ENCODE measurements at places on chromosomes 13 and 19. TPM values are rescaled to one million over a fixed set of nuclear protein-coding genes. Genes with fewer than 3 reads are reported as not detected.

DNA sequence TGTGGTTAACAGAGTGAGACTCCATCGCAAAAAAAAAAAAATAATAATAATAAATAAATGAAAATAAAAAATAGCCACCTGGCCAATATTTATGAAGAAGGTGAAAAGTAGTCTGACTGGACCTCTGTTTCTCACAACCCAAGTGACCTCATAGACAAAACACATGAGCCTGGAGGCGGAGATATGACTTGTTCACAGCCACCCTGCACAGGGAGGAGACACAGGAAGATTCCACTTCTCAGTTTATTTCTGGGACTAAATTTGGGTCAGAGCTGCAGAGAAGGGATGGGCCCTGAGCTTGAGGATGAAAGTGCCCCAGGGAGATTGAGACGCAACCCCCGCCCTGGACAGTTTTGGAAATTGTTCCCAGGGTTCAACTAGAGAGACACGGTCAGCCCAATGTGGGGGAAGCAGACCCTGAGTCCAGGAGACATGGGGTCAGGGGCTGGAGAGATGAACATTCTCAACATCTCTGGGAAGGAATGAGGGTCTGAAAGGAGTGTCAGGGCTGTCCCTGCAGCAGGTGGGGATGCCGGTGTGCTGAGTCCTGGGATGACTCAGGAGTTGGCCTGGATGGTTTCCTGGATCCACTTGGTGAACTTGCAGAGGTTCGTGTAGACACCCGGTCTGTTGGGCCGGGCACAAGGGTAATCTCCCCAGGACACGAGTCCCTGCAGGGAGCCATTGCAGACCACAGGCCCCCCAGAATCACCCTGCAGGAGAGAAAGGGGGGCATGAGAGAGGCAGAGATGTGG lies 9.6 kb downstream of the KLK5 start:
- H3K27me3 ChIP-seq, result no peaks in the 10 kb centered on the region
- H3K36me3 ChIP-seq, result no peaks in the 10 kb centered on the region
- DNase-seq, result no peak

The PNMA8A gene
- 1.2 TPM for total RNA-seq

DNA sequence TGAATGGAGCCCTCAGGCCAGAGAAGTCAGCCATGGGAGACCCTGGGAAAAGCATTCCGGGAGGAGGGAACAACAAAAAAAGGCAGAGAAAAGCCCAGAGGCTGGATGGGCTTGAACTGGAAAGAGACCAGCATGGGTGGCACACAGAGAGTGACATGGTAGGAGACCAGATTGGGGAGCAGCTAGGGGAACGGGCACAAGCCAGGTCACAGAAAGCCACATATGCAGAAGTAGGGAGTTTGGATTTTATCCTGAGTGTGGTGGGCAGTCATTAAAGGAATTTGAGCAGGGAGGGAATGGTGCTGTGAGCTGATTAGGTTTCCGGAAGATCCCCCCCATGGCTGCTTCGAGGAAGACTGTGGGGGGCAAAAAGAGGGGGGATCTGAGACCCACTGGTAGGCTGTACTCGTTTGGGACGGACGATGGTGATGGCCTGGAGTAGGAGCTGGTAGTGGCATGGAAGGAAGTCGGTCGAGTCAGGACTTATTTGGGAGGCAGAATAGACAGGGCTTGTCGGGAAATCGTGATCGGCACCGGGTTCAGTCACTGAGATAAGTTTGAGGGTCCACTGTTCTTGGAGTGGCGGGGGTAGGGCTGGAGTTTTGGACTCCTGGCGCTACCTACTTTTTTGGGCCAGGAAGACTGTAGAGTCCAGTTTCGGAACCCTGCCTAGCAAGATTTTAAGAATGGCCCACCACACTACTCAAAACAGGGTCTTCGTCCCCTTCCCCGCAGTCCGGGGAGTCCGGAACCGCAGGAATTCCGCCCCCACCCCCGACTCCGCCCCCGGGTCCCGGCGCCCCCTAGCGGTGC lies 949 bp downstream of the SERTAD1 start:
- peak; percentile 75 for DNase-seq
- H3K27ac ChIP-seq, result peak overlapping the region; percentile 97
- H3K27me3 ChIP-seq, result no peaks in the 10 kb centered on the region
- H3K4me1 ChIP-seq, result peaks cover 4% of the 10 kb centered on the region
- H3K4me3 ChIP-seq, result peak overlapping the region; percentile 86

The LGALS14 gene
- not detected for total RNA-seq

GRCh38 chr13:71499235-71499634 lies 367.8 kb downstream of the DACH1 start:
- no peaks in the 10 kb centered on the region for H3K36me3 ChIP-seq
- H3K27me3 ChIP-seq, result no peaks in the 10 kb centered on the region
- H3K4me1 ChIP-seq, result no peaks in the 10 kb centered on the region
- no peak overlapping the region for H3K4me3 ChIP-seq
- no peak for DNase-seq
- H3K27ac ChIP-seq, result no peak overlapping the region

The CHAF1A gene
- 15.6 TPM for total RNA-seq

- peak overlapping the region; percentile 13 for H3K27ac ChIP-seq
- H3K27me3 ChIP-seq, result no peaks in the 10 kb centered on the region
- H3K4me1 ChIP-seq, result peaks cover 2% of the 10 kb centered on the region
- DNase-seq, result no peak
- no peak overlapping the region for H3K4me3 ChIP-seq
These were observed 13.2 kb downstream of the SPINT2 start for GRCh38 chr19:38277549-38277948.

DNA sequence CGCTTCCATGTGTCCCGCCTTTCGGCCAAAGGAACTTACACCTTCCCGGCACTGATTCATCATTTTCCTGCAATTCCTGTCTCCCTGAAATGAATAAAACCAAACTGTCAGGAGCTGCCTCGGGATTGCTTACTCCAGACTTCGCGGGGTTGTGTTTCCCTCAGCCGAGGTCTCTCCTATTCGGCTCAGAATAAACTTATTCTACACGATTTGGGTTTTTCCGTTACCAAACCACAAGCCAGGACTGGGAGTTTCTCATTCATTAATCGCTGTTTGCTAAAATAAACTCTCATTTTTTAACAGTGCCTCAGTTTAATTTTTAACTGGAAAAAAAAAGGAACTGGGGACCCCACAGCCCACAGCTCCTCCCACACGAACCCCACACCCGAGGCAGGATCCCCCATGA lies 667 bp downstream of the ZNF878 start:
- H3K4me1 ChIP-seq, result peaks cover 6% of the 10 kb centered on the region
- H3K27me3 ChIP-seq, result no peaks in the 10 kb centered on the region
- peak overlapping the region; percentile 68 for H3K27ac ChIP-seq
- no peaks in the 10 kb centered on the region for H3K36me3 ChIP-seq
- peak; percentile 31 for DNase-seq

DNA sequence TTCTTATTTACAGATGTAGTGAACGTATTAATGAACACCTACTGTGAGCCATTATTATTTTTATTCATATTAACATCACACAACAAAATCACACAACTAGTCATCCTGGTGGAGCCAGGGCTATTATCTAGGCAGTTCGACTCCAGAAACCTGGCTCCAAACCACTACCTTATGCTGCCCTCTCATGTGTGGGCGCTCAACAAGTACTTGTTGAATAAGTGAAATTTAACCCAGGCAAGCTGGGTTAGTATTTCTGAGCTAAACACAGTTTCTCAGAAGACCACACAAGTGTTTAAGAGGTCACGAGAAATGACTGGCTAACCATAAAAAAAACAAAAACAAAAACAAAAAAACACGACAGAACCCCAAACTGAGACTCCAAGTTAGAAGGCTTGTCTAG lies 33.6 kb downstream of the MZT1 start:
- no peaks in the 10 kb centered on the region for H3K36me3 ChIP-seq
- no peak overlapping the region for H3K27ac ChIP-seq
- H3K4me3 ChIP-seq, result no peak overlapping the region
- no peaks in the 10 kb centered on the region for H3K4me1 ChIP-seq
- no peaks in the 10 kb centered on the region for H3K27me3 ChIP-seq

The ZNF558 gene
- 14.1 TPM for total RNA-seq

DNA sequence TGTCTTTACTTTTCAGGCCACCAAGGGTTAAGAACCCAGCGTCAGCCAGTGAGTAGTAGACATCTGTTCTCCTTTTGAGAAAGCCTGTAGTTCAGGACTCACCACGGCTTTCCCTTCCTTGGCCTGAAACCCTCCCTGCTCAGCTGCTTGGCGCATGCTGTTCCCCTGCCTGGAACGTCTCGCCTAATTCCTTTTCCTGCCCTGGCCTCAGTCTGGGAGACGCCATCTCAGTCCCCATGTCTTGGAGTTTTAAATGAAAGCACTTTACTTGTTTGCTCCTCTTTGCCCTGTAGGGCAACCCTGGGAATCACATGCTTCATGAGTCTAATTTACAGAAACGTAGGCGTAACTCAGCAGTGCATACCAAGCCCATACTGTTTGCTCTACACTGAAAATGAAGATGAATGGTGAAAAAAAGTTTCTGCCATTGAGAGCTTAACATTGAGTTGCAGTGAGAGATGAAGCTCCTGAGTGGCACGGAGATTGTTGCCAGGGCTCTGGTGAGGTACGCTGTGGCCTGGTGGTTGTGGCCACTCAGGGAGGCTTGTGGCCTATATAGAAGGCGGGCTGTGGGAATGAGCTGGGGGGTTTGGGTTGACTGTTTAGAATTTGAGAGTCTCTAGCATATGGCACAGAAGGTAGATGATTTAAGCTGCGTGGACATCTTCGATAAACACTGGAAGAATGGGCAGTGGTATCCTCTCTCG lies 52.8 kb downstream of the GATAD2A start:
- peaks cover 41% of the 10 kb centered on the region for H3K4me1 ChIP-seq
- H3K27me3 ChIP-seq, result no peaks in the 10 kb centered on the region
- H3K27ac ChIP-seq, result peak overlapping the region; percentile 74
- no peaks in the 10 kb centered on the region for H3K36me3 ChIP-seq
- no peak for DNase-seq
- no peak overlapping the region for H3K4me3 ChIP-seq

GRCh38 chr19:7916103-7916954 lies 1.7 kb downstream of the TGFBR3L start:
- H3K36me3 ChIP-seq, result no peaks in the 10 kb centered on the region
- DNase-seq, result no peak
- H3K4me1 ChIP-seq, result peaks cover 10% of the 10 kb centered on the region
- H3K27ac ChIP-seq, result no peak overlapping the region

DNA sequence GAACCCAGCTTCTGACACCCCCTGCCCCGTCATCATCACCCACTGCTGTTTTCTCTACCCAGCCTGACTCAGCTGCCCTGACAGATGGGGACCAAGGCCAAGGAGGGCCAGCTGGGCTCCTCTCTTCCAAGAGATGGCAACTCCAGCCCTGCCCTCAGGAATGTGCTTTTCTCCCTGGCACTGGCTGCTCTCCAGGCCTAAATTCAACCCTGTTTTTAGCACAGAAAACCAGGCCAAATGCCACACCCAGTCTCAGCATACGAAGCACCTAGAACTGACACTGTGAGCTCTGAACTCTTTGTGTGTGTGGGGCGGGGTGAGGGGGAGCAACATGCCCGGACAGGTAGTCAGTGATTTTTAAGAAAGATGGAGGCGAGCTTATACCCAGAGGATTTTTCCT lies 23.4 kb upstream of the IGFL1 start:
- no peaks in the 10 kb centered on the region for H3K36me3 ChIP-seq
- no peak overlapping the region for H3K4me3 ChIP-seq
- H3K4me1 ChIP-seq, result no peaks in the 10 kb centered on the region
- no peak for DNase-seq
- H3K27me3 ChIP-seq, result no peaks in the 10 kb centered on the region
- H3K27ac ChIP-seq, result no peak overlapping the region

DNA sequence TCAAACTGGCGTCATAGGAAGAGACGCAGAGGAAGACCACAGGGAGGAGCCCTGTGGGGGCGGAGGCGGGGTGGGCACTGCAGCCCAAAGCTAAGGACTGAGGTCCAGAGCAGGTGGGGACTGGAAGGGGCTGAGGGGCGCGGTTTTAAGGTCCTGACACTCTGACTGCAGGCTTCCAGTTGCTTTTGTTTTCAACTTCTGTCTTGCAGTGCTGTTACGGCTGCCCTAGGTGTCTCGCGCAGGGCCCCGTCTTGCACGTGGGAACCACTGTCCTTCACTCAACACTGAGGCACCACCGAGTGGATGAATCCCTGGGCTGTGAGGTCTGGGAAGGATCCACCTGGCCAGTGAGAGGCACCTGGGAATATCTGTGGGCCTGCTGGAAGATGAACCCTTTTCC lies 76.0 kb downstream of the TEX29 start:
- no peak for DNase-seq
- no peaks in the 10 kb centered on the region for H3K4me1 ChIP-seq
- H3K27me3 ChIP-seq, result no peaks in the 10 kb centered on the region
- H3K36me3 ChIP-seq, result no peaks in the 10 kb centered on the region
- H3K4me3 ChIP-seq, result no peak overlapping the region

- H3K36me3 ChIP-seq, result no peaks in the 10 kb centered on the region
- no peak overlapping the region for H3K27ac ChIP-seq
- DNase-seq, result peak; percentile 34
These were observed 68.2 kb downstream of the OXGR1 start for GRCh38 chr13:96925916-96926628.

DNA sequence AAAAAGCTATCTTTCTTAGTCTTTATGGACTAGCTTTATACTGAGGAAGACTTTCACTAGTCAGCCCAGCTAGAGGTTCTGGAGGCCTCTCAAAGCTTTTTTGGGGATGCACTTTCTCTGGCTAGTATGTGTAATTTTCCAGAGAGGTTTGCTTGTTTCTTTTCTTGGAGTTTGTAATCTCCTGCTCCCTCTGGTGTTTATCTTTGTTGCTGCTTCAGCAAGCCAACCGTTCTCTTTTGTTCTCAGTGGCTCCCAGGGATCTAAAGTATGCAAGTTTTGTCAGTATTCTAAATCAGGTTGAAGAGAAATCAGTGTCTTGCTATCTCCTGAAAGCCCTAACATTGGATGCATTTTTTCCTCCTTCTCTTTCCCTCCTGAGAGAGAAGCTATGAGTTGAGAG lies 121.1 kb upstream of the MYO16 start:
- H3K4me3 ChIP-seq, result no peak overlapping the region
- DNase-seq, result no peak
- no peaks in the 10 kb centered on the region for H3K27me3 ChIP-seq
- no peaks in the 10 kb centered on the region for H3K4me1 ChIP-seq

GRCh38 chr19:38701455-38702063 lies 42.7 kb downstream of the CAPN12 start:
- H3K4me1 ChIP-seq, result peaks cover 4% of the 10 kb centered on the region
- peak overlapping the region; percentile 38 for H3K27ac ChIP-seq
- peak; percentile 60 for DNase-seq
- H3K36me3 ChIP-seq, result peaks cover 27% of the 10 kb centered on the region
- H3K27me3 ChIP-seq, result no peaks in the 10 kb centered on the region

The TUBA3C gene
- total RNA-seq, result not detected

DNA sequence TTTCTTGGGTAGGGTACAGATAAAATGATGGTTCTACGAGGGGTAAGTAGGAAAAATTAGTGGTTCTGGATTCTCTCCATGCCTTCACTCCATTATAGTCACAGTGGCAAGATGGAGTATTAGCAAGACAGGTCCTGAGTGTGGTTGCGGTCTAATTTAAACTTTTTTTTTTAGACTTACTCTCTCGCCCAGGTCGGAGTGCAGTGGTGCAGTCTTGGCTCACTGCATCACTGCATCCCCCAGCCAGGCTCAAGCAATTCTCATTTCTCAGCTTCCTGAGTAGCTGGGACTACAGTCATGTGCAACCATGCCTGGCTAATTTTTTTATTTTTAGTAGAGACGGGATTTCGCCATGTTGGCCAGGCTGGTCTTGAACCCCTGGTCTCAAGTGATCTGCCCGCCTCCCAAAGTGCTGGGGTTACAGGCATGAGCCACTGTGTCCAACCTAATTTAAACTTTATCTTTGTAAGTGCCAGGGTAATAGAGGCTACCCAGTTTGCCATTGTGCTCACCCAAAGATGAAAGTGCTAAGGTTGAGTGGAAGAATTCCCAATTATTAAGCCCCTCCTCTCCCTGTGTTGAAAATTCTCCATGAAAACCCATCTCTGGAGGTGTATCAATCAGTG lies 135.6 kb downstream of the TM9SF2 start:
- H3K36me3 ChIP-seq, result no peaks in the 10 kb centered on the region
- H3K27ac ChIP-seq, result no peak overlapping the region
- H3K4me1 ChIP-seq, result no peaks in the 10 kb centered on the region
- DNase-seq, result no peak
- H3K27me3 ChIP-seq, result no peaks in the 10 kb centered on the region
- H3K4me3 ChIP-seq, result no peak overlapping the region

The PEG3 gene
- 1.4 TPM for total RNA-seq
